ENCODE measurements at places on chromosomes 1 and 21.

- no peak for DNase-seq
Observed at GRCh38 chr21:14814991-14815390, 249.8 kb downstream of the NRIP1 start.

GRCh38 chr1:231420299-231420958, 1.7 kb downstream of the EGLN1 start:
- DNase-seq: peak; percentile 58

GRCh38 chr1:150596976-150597375, 17.6 kb upstream of the MCL1 start:
- DNase-seq: no peak

DNA sequence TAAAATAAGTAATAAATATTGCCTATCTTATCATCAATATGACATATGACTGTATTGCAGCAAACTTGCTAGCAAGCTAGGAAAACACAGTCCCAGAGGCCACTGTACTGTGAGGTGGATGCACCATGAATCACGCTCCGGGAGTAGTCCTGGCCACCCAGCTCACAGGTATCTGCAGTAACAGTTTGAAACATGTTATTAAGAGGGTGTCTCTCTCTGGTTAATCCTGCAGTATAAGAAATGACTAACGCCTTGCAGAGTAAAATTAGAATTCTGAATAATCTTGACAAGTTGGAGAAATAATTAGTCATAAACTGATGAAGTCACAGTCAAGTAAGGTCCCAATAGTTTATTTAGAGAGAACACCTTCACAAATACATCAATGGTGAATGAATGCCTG, 34.0 kb upstream of the DPT start:
- DNase-seq: no peak

- DNase-seq: peak; percentile 56
Observed at GRCh38 chr1:170929835-170930554, 5.3 kb upstream of the MROH9 start.

DNA sequence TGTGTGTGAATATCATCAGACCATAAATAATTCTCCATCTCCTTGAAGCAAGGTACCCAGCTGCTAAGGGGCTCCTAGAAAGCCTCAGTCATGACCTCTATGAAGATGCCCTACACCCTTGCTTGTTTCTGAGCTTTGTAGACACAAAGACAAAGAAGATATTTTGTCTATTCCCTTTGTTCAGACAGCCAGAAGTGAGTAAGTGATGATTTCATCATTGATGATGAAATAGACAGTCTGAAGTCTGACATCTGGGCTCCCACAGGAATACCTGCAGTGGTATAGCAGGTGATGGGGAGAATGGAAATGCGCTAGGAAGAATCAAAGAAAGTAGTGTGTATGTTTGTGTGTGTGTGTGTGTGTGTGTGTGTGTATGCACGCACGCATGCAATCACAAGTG, 82.2 kb upstream of the DPT start:
- no peak for DNase-seq

DNA sequence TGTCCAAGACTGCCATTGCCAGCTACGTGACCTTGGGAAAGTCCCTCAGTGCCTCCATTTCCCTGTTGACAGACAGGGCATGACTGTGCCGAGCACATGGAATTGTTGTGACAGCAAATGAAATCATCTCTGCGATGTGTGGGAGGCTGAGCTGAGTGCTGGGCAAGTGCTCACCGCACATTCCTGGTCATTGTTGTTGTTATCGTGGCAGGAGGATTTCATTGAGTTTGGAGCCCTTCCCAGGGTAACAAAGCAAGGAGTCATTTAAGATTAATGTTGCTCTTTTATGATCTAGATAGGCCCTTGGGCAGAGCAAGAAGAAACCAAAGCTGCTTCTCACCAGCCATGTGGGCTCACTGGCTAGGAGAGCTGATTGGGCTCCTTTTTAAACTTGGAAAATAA, 39.6 kb upstream of the ITPKB start:
- no peak for DNase-seq

DNA sequence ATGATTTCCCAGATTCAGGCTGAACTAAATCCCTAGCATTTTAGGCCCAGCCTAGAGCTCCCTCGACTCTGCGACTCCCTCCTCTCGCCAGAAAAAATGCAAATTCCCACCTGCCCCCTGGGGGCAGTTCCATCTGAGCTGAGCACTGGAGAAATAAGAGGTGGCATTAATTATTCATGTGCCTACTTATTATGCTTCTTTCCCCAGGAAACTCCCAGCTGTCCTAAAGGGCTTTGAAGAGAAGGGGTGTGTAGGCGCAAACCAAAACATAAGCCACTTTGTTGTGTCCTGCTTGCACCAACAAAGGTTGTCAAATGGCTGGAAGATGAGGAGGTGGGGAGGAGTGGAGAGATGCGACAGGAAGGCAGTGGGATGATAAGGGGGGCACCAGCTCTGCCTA, 41.4 kb upstream of the GOLT1A start:
- no peak for DNase-seq

GRCh38 chr1:109137958-109138357, 24.0 kb downstream of the ELAPOR1 start:
- no peak for DNase-seq

GRCh38 chr21:29077651-29078090, 4.2 kb upstream of the CCT8 start:
- peak; percentile 75 for DNase-seq

- no peak for DNase-seq
Observed at GRCh38 chr1:10170239-10170574, 40.2 kb upstream of the KIF1B start.

DNA sequence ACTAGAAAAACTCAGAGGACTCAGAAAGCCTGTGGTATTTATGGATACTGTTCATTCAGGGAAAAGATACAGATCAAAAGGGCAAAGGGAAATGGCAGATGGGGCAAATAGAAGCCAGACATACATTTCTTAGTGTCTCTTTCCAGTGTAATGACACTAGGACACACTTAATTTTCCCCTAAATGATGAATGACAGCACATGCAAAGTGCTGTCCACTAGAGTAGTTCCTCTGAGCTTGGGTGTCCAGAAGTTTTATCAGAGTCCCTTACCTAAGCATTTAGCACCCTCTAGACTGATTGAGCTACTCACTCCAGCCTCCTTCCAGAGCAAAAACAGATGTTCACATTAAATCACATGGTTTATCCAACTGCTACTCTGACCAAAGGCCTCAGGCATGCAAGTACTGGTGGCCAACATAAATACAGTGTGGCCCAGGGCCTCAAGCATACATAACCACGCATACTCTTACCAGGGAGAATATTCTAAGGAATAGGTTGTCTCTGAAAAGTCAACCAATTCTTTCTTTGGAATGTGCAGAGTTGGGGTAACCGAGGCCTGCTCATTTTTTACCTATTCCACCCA, 166.9 kb downstream of the NCAM2 start:
- DNase-seq: no peak

DNA sequence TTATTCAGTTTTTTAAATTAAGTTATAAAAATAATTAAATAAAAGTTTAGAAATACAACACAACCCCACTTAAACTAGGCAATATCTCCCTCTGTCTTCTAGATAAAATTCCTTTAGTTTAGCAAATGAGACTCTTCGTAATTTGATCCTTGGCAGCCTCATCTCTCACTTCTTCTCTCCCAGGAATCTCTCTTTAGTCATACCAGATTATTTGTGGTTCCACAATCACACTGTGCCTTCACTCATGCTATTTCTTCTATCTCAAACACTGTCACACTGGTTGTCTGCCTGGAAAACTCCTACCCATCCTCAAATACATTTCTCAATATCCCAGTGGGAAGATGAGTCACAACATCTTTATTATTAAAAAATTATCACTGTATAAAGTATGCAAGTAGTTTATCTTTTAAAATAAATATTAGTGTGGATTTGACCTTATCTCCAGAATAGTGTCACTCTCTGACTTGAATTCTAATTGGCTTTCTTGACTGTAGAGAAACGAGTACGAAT, 195.5 kb downstream of the KCNH1 start:
- DNase-seq: no peak

DNA sequence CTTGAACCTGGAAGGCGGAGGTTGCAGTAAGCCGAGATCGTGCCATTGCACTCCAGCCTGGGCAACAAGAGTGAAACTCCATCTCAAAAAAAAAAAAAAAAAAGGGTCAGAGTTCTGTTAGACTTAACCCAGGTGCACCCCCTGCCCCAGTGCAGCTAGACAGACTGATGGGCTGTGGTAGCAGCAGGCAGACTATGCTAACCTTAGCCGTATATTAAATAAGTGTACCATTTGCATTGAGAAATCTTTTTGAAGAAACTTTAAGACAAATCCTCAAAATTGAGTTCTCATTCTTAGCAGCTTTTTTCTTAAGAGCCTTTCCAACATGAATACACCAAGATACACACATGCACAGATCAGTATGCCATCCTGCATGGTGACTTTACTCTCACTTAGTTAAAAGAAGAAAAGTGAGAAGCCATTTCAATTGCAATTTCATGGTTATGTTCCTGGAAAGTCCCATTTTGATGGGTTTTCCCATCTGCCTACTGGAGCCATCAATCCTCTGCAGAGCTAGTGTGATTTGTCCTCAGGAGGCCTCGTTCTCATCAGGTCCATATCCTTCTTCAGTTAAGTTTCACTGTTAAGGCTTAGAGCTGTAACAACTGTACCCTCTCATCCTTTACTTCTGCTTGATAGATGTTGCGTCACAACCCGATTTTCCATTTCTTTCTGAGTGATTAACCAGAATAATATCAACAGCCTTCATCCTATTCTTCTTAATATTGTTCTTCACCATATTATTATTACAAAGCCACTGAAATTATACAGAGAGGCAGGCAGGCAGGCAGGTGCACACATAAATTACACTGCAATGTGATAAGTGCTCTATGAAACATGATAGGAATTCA, 7.3 kb downstream of the FCRLB start:
- DNase-seq: no peak

- DNase-seq: no peak
Observed at GRCh38 chr1:69847670-69848069, 279.9 kb downstream of the LRRC7 start.

- peak; percentile 82 for DNase-seq
Observed at GRCh38 chr1:246681900-246682895, 42.0 kb upstream of the SCCPDH start.

GRCh38 chr1:18681423-18681835, 50.8 kb downstream of the PAX7 start:
- peak; percentile 29 for DNase-seq
